SK-N-SH (cell line): ENCODE measurements at places on chromosomes 1 and 21. TPM values are rescaled to one million over a fixed set of nuclear protein-coding genes. Genes with fewer than 3 reads are reported as not detected.

TAF1A gene
- 4.6 and 6.3 TPM in 2 replicates for polyA plus RNA-seq

GRCh38 chr1:67060811-67061218 lies 6.9 kb upstream of the SLC35D1 start:
- no peak for DNase-seq

GRCh38 chr21:36754241-36754898 lies 55.5 kb downstream of the SIM2 start:
- no peak for DNase-seq

NR0B2 gene
- not detected in 2 replicates for polyA plus RNA-seq

DNA sequence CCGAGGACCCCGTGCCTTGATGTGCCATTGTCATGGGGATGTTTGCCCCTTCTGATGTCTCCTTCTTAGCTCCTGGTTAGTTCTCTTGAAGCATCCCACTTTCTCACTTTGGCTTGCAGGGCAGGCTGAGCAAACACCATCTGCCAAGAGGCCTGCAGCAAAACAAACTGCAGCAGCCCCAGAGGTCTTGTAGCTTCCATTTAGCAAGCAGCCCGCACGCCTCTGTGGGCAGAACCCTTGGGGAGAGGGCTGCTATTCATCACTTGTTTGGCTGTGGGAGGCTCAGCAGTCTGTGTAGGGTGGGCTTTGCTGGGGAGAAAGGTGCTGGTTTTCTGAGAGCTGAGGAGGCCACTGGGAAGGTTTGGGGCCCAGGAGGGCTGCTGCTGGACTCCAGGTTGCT lies 56.7 kb downstream of the KCNC4 start:
- no peak for DNase-seq
